ENCODE measurements at places on chromosomes 5 and 9.

DNA sequence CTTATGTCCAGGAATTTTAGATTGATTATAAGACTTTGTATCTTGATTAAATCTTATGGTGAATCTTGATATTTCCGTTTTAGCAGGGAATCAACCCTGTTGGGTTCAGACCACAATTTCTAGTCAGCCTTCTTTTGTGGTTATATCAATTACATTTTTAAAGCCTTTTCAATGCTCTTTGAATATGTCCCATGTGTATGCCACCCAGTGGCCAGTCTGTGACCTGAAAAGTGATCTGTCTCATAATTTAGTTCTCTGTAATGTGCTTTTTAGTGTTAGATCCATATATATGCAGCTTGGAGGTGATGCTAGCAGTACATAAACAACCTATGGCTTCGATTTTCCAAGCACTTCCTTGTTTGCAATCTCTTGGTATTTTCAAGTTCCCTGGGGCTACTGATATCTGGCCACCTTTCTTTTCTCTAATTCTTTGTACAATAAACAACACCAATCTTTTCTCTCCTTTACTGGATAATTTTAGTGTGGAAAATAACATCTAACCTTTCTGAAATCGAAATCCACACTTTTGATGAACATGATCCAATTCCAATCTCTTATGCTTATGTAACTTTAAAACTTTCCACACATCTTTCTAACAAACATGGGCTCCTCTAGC is 28.8 kb downstream of the PDE8B start:
- peak; percentile 27 for DNase-seq

GRCh38 chr5:73596705-73597328 is 29.2 kb upstream of the ARHGEF28 start:
- peak; percentile 92 for DNase-seq

- DNase-seq = no peak
Observed at GRCh38 chr5:68751661-68752060, 342.2 kb upstream of the SLC30A5 start.

DNA sequence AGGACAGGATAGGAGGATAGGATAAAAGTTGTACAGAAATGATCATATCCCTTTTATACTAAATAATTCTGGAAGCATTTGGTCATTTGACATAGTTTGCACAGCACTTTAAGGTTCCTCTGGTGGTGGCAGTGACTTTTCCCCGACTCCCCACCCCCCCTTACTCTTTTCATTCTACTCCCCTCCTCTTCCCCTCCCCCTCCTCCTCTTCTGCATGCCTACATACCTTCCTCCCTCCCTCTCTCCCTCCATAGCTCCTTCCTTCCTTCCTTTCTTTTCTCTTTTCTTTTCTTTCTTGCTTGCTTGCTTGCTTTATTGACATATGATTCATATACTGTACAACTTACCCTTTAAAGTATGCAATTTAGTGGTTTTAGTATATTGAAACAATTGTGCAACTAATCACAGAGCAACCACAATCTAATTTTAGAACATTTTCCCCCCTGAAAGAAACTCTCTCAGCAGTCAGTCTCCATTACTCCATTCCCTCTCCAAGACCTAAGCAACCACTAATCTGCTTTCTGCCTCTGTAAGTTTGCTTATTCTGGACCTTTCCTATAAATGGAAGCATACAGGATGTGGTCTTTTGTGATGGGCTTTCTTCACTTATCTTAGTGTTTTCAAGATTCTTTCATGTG is 159.0 kb downstream of the HACD4 start:
- no peak for DNase-seq

DNA sequence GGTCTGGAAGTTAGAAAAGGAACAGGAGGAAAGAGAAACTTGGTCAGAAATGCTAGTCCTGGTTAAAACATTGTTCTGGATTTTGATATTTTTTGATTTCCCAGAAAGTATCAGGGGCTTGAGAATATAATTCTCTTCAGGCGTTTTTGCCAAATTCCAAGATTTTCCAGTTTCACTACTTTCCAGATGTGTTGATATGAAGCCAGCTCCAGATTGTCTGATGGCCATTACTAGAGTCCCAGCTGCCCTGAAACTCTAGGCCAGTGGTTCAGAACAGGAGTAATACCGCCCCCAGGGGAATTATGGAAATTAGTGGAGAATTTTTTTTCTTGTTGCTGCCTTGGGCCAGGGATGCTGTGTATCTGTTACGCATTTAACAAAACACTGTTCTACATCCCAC is 88.6 kb downstream of the KCNN2 start:
- peak; percentile 17 for DNase-seq

DNA sequence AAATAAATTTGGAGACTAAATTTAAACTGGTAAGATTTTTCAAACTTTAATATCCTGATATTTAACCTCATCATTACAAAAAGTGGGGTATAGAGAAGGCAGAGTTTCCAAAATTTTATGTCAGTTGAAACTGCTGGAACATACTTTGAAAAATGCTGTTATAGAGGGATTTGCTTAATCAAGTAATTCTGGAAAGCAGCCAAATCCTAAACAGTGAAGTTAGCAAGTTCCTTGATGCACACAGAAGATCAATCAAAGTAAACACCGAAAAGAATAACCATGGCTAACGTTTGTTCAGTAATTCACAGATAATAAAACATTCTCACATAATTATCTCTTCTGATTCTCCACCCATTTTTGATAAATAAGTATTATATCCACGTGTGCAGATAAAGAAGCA is 8.1 kb upstream of the PRR16 start:
- peak; percentile 41 for DNase-seq

GRCh38 chr9:529731-530130 is 311.8 kb upstream of the DMRT1 start:
- no peak for DNase-seq

GRCh38 chr9:5428172-5428571 is 9.6 kb downstream of the PLGRKT start:
- no peak for DNase-seq

GRCh38 chr5:10536931-10537579 is 26.8 kb upstream of the ANKRD33B start:
- DNase-seq = no peak

- DNase-seq = peak; percentile 96
Observed at GRCh38 chr9:13033959-13034693, 245.4 kb downstream of the MPDZ start.

DNA sequence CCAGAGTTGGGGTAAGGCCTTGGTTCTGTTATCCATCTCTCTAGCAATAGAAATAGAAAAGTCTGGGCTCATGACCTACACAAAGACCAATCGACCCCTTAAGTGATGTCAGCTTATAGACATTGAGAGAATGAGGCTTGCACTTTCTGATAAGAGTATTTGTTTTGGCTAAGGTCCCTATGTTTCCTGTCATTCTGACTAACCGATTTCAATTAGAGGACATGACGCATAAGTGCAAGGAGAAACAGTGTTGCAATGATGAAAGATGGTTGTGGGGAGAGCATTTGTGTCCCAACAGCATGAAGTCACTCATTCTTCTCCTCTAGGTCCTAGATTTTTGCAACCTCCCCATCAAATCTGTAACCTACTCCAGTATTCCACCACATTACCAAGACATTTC is 255.1 kb downstream of the MAT2B start:
- no peak for DNase-seq

DNA sequence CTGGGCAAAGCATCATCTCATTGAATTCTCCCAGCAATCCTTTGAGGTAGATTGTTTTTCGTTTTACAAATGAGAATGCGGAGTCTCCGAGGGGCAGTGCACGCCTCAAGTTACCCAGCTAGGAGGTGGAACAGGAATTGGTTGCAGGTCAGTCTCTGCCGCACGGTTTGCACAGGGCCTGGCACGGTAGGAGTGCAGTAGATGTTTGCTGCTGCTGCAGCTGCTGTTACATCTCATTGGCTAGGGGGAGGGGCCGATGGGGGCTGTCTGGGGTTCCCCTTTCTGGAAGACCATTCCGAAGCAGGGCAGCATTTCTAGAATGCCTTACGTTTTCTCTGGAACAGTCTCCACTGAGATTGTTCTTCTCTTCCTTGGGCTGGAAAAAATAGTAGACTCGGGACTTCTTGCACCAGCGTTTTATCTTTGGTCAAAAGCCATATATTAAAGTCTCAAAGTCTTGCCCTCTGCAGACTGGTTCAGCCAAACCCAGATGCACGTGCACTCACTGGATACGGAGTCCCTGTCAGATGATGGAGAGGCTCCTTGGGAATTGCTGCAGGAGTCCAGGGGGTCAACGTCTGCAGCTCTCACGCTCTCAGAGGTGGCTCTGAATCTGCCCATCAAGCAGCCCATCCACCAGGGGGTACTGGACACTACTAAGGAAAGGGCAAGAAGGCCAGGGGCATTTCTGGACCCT is 1.2 kb downstream of the USP20 start:
- no peak for DNase-seq

GRCh38 chr5:40634593-40634992 is 45.1 kb upstream of the PTGER4 start:
- DNase-seq = no peak

GRCh38 chr9:81086416-81086815 is 602.9 kb downstream of the TLE1 start:
- DNase-seq = no peak

- no peak for DNase-seq
Observed at GRCh38 chr5:138349852-138350562, 2.5 kb upstream of the KDM3B start.

DNA sequence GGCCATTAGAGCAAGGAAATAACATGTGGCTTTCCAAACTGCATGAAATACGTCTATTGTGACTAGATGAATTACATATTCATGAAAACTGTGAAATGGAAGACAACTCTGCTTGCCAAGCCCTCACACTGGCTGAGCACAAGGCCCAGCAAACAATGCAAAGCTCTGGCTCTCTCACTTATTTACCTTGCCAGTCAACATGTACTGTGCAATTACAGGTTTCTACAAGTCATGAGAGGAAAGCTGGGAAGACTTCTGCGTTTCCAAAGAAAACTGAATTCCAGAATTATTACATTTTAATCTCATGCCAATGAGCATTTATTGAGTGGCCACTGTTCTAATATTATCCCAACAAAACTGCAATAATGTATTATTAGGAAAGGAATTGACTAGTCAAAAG is 12.1 kb upstream of the C5orf63 start:
- DNase-seq = peak; percentile 72

GRCh38 chr9:128836509-128837145 is 7.0 kb upstream of the SPOUT1 start:
- no peak for DNase-seq

DNA sequence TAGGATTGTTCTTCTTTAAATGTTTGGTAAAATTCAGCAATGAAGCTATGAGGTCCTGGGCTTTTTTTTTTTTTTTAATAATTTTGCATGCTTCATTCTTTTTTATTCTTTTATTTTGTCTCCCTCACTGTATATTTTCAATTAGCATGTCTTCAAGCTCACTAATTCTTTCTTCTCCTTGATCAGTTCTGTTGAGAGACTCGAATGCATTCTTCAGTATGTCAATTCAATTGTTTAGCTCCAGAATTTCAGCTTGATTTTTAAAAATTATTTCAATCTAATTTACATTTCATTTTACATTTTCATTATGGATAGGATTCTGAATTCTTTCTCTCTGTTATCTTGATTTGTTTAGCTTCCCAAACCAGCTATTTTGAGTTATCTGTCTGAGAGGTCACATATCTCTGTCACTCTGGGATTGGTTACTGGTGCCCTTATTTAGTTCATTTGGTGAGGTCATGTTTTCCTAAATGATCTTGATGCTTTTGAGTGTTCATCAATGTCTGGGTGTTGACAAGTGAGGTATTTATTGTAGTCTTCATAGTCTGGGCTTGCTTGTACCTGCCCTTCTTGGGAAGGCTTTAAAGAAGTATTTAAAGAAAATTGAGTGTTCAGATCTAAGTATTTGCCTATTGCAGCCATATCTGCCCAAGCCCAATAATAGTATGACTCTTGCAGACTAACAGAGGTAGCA is 9.1 kb downstream of the LURAP1L start:
- no peak for DNase-seq

- no peak for DNase-seq
Observed at GRCh38 chr5:67021521-67021920, 175.1 kb downstream of the CD180 start.

- DNase-seq = no peak
Observed at GRCh38 chr5:73263001-73263710, 90.2 kb downstream of the TMEM174 start.

- peak; percentile 26 for DNase-seq
Observed at GRCh38 chr5:67190861-67191260, 5.7 kb downstream of the CD180 start.

- no peak for DNase-seq
Observed at GRCh38 chr9:22356985-22357384, 89.6 kb upstream of the DMRTA1 start.

GRCh38 chr5:159878988-159879471 is 37.3 kb upstream of the ADRA1B start:
- peak; percentile 33 for DNase-seq

DNA sequence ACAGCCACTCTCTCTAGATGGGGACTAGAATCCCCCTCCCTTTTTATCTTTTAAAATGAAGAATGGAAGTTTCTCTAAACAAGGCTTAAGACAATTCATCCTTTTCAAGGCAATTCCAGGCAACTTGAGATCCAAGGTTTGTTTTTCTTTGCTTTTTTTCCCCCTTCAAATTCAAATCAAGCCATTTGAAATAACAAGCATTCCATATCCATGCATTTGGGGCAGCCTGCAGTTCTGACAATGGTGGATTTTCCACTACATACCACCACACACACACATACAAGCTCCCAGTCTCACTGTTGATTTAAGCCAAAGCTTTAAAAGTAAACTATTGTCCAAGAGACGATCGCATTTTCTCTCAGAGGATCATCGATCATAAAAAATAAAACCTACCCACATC is 424 bp downstream of the INSYN2B start:
- DNase-seq = peak; percentile 57

DNA sequence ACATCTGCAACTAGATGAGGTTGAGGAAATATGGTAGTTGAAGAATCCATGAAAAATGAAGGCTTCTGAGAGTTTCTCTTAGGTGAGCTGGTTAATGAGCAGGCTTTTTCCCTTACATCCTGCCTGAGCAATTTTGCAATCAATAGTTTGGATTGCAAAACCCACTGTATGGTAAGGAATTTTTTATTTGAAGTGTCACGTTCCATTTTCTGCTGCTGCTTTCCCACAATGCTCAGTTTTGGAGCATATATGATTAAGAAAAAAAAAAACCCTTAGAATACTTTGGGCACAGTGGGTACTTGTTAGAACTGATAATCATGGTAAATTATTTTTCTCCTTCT is 144.2 kb downstream of the PCSK1 start:
- DNase-seq = no peak

GRCh38 chr9:26669701-26670670 is 222.6 kb downstream of the CAAP1 start:
- peak; percentile 61 for DNase-seq

DNA sequence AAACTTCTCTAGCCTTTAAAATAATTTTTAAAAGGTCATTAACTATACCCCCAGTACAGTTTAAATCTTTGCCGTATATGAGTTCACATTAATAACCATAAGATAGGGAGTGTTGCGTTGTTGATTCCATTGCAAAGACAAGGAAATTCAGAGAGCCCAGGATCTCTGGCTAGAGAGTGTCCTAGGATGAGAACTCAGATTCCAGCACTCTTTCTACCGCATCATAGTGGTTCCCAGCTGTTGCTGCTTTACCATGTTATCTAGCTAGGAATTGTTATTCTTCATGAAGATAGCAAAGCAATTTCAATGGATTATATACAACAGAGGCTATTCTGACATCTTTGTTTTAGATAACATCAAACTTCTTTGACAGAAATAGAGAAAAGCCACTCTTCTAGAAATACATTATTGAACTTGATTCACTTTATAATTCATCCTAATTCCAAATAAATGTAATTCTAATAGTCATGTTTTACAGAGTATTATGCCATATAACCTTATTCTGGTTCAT is 78.4 kb upstream of the IL7R start:
- DNase-seq = no peak

GRCh38 chr5:84370176-84370575 is 14.5 kb downstream of the EDIL3 start:
- peak; percentile 84 for DNase-seq

- DNase-seq = no peak
Observed at GRCh38 chr5:8291641-8292040, 422.7 kb downstream of the MTRR start.
